Cerebellar nuclear complex (tissue), 1 donor: ENCODE measurements at places on chromosomes 16 and 17.

DNA sequence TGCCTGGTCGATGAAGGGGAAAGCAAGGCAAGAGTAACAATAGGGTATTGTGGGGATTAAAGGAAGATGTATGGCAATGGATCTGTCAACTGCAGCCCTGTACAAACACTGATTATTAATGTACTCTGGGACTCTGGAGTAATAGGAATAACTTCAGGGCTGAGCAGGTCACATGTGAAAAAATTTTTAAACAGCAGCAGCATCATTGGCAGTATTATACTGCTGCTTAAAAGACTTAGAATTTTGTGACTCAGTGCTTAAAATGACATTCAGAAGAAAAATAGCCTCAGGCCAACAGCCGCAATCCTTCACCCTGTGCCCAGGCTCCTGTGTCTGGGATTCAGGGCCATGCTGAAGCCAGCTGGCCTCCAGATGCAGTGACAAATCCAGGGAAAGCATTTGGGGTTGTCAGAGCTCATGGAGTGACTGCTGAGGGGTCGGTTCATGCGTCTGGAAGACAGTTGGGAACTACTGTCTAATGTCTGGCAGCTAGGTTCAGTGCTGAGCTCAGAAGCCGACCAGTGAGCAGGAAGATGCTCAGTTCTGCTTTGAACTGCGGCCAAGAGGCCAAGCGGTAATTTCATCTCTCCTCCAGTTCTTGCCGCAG, 22.2 kb downstream of the TEX2 start:
- peak; percentile 36 for DNase-seq

DNA sequence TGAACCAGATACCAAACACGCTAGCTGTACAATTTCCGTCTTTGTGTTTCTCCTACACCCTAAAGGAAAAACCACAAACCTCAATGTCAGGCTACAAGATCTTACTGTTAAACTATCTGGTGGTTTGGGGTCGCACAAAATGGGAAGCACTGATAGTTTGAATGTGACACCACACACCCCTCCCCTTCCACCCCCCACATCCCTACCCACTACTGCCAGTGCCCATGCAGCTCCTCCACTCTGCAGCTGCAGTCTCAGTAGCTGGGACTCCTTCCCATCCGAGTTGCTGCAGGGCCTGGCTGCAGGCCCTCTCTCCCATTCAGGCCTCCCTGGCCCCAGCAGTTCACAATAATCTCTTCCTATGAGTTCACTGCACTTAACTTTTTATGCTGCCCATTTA, 18.4 kb downstream of the TRAP1 start:
- no peak for DNase-seq

DNA sequence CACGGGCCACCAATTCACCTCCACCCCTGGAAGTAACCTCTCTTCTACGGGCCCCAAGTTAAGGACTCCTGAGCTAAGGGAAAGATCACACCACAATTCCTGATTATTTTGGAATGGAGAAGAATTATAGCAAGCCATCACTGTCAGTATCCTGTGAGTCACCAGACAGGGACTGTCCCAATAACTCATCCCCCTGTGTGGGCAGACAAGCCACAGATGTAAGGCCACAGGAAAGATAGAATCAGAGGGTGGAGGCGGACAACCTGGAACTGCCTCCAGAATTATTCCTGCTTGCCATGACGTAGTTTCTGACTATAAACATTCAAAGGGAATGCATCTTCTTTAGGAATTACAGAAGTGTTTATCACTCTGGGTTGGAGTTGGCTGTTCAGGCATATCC, 5.8 kb upstream of the MYO1D start:
- DNase-seq, result no peak

- peak; percentile 79 for DNase-seq
These were observed 74.5 kb upstream of the TNRC6C start for GRCh38 chr17:77884019-77884418.

GRCh38 chr17:61627658-61628057, 36.6 kb upstream of the NACA2 start:
- DNase-seq, result no peak
